ENCODE measurements at places on chromosomes 12 and 14.
A peak's percentile ranks its signal among the peaks of the same experiment; 100 is the strongest.

DNA sequence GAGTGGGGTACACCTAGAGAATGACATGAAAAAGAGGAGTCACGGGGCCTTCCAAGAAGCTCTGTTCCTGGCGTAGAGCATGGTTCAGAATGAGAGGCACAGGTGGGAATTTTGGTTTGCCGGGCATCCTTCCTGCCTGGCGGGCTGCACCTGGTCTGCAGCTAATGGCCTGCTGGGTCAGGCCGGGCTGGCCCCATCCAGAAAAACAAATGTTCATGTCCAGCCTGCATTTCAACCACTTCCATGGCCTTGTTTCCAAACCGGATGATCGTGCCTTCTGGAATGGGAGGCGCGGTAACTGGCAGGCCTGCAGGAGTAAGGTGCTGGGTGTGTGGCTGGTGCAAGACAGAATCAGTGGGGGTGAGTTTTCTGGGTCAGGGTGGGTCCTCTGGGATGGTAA, 14.4 kb downstream of the TEAD4 start:
- no peaks in the 10 kb centered on the region for H3K4me1 ChIP-seq
- no peak for DNase-seq
- peaks cover 28% of the 10 kb centered on the region for H3K27me3 ChIP-seq
- no peak overlapping the region for H3K4me3 ChIP-seq
- no peak overlapping the region for H3K27ac ChIP-seq

GRCh38 chr12:82040987-82041743, 282.0 kb upstream of the PPFIA2 start:
- DNase-seq = no peak
- no peaks in the 10 kb centered on the region for H3K27me3 ChIP-seq
- no peak overlapping the region for H3K4me3 ChIP-seq
- H3K4me1 ChIP-seq = no peaks in the 10 kb centered on the region

GRCh38 chr14:69260861-69261564, 1.1 kb downstream of the GALNT16 start:
- H3K27me3 ChIP-seq = peaks cover 64% of the 10 kb centered on the region
- H3K4me1 ChIP-seq = peaks cover 4% of the 10 kb centered on the region
- DNase-seq = no peak
- H3K27ac ChIP-seq = no peak overlapping the region
- peak overlapping the region; percentile 55 for H3K4me3 ChIP-seq

GRCh38 chr12:30278401-30278800, 417.3 kb downstream of the IPO8 start:
- no peak overlapping the region for H3K4me3 ChIP-seq
- no peaks in the 10 kb centered on the region for H3K4me1 ChIP-seq
- no peak overlapping the region for H3K27ac ChIP-seq
- no peaks in the 10 kb centered on the region for H3K27me3 ChIP-seq

- no peaks in the 10 kb centered on the region for H3K36me3 ChIP-seq
- H3K27ac ChIP-seq = peak overlapping the region; percentile 0
- DNase-seq = no peak
- H3K27me3 ChIP-seq = no peaks in the 10 kb centered on the region
- peaks cover 37% of the 10 kb centered on the region for H3K4me1 ChIP-seq
- H3K4me3 ChIP-seq = no peak overlapping the region
Observed at GRCh38 chr12:11798856-11799501, 149.5 kb downstream of the ETV6 start.

DNA sequence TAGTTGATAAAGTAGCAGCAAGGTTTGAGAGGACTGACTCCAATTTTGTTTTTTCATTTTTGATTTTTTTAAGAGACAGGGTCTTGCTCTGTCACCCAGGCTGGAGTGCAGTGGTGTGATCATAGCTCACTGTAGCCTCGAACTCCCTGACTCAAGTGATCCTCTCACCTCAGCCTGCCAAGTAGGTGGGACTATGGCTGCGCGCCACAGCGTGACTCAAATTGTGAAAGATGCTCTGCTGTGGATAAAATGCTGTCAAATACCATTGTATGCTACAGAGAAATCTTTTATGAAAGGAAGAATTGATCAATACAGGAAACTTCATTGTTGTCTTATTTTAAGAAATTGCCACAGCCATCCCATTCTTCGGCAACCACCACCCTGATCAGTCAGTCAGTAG, 48.3 kb downstream of the SCN8A start:
- no peaks in the 10 kb centered on the region for H3K4me1 ChIP-seq
- H3K36me3 ChIP-seq = no peaks in the 10 kb centered on the region
- peaks cover 5% of the 10 kb centered on the region for H3K27me3 ChIP-seq
- no peak overlapping the region for H3K4me3 ChIP-seq

- H3K27me3 ChIP-seq = no peaks in the 10 kb centered on the region
- peak overlapping the region; percentile 86 for H3K4me3 ChIP-seq
- peaks cover 24% of the 10 kb centered on the region for H3K4me1 ChIP-seq
- peak overlapping the region; percentile 96 for H3K27ac ChIP-seq
- peak; percentile 25 for DNase-seq
Observed at GRCh38 chr12:6852651-6853354, 853 bp downstream of the USP5 start.

Measured in effector memory CD8-positive, alpha-beta T cell (primary cell).